ENCODE measurements at places on chromosomes 4 and X.

DNA sequence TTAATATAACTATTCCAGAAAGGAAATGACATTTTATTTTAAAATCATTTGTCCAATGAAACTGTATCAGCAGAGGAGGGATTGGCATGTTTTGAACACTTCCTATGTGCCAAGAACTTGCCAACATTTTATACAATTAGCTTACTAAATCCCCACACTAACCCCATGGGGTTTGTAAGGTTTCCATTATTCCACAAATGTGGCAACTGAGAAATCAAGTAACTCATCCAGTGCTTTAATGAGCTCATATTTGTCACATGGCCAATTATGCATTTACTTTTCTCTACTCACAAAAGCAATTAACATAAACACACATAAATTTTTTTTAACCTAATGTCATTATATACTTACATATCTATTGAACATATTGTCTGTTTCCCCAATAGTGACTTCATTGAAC lies 37.3 kb downstream of the MANBA start:
- no peak for DNase-seq

GRCh38 chrX:103475381-103475780 lies 43.9 kb downstream of the RAB40A start:
- no peak for DNase-seq

- DNase-seq, result no peak
Observed at GRCh38 chr4:98289375-98289774, 28.2 kb downstream of the RAP1GDS1 start.

DNA sequence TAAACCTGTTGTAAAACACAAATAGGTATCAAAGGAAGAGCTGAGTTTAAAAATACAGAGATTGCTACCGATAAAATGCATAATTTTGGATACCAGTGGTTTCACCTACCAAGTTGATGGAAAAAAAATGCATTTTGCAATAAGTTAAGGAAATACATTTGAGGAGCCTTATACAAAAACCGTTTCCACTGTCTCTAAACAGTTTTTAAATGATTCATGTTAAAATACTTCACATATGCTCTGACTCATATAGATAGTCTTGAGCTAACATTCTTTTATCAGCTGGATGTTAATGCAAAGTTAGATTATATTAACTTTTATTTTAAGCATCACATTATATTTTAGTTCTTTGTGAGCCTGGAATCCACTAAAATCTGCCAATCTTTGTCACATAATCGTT lies 50.6 kb upstream of the ANKRD17 start:
- DNase-seq, result no peak

GRCh38 chr4:5710961-5711478 lies at the start of gene EVC:
Gene EVC, plus strand, starts transcription at chr4:5711201. Its CDS starts 180 bp downstream, at chr4:5711381.
- peak; percentile 12 for DNase-seq

- DNase-seq, result no peak
Observed at GRCh38 chrX:133639726-133640125, 224.4 kb upstream of the GPC4 start.

DNA sequence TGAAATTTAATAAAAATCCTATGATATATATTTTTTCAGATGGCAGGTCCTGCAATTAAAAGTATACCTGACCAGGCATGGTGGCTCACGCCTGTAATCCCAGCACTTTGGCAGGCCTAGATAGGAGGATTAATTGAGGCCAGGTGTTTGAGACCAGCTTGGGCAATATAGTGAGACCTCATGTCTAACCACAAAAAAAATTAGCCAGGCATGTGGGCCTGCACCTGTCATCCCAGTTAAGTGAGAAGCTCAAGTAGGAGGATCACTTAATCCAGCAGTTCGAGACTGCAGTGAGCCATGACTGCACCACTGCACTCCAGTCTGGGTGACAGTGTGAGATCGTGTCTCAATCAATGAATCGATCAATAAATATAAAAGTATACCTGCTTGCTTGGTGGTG lies 2.5 kb downstream of the OCIAD2 start:
- no peak for DNase-seq

- DNase-seq, result no peak
Observed at GRCh38 chr4:7348946-7349900, 85.5 kb downstream of the PSAPL1 start.

DNA sequence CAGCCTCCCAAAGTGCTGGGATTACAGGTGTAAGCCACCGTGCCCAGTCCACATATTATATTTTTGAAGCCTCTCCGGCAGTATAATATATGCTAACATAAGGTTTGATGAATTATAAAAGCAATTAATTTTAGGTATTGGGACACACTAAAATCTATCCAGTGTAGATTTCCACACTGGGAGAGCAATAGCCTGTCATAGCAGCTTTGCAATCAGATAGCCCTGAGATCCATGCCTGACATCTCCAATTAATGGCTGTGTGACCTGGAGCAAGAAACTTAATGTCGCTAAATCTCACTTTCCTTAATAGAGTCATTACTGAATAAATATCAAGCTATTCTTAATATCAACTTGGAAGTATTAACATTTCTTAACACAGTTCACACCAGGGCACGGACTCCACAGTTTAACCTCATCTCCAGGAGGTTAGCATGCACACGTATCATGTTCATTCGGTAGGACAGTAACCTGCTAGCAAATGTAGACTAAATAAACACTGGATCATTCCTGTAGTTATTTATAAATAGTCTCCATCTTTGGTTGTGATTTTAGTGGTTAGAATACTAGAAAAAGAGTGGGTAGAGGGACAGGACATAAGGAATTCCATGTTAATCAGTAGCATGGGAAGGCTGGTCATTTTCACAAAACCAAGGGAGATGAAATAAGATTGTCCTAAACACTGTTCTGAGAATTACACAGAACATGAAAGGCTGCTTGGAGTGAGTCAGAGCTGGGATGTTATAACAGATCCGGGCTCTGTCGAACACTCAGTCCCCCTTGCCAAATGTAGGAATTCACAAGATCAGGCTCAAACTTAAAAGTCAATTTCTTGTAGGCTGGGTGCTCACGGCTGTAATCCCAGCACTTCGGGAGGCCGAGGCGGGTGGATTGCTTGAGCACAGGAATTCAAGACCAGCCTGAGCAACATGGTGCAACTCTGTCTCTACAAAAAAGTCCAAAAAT lies 254.7 kb downstream of the PALLD start:
- DNase-seq, result no peak

- DNase-seq, result no peak
Observed at GRCh38 chr4:33395731-33396485, 2675.7 kb downstream of the PCDH7 start.

- DNase-seq, result no peak
Observed at GRCh38 chr4:140096921-140097320, 57.1 kb downstream of the MAML3 start.

- DNase-seq, result no peak
Observed at GRCh38 chr4:7344636-7345155, 90.0 kb downstream of the PSAPL1 start.

DNA sequence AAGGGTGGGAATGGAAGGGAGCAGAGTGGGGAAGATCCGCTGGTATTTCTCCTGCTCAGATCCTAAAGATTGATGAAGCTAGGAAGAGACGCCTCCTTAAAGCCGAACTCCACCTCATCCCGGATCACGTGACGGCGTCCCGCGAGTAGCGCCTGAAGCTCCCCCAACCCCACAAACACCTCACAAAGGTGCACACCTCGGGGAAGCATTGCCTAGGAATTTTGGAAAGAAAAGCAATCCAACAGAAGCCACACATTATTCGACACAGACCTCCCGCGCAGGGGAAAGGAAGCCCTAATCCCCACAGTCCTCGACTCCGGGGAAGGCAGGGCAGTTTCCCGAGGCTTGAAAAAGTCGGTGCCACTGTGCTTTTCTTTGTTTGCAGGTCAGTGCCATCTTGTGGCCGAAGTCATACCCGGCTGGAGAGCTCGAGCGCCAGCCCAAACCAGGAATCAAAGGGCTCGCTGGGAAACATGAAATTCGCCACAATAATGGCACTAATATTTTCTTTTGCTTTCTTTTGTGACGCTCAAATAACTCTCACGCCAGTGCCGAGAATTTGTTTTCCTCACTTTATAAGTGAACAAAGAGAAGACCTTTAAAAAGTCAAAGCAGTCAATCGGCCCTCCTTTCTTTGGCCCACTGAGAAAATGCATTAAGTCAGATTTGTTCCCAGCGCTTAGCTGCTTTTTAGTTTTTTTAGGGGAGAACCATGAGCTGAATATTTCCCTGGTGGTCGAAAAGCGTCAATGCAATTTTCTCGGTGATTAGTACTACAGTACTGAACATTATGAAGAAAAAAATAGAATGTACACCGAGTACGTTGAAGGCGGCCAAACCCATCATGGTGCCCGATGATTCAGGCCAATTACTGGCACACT lies at the start of gene NPY1R:
NPY1R (minus strand) TSS at position 71 of the 881 bp plus-strand sequence. CDS start 6,042 bp downstream, outside the sequence.
- DNase-seq, result no peak

GRCh38 chrX:74133156-74133796 lies 170.7 kb upstream of the ZCCHC13 start:
- no peak for DNase-seq

- DNase-seq, result no peak
Observed at GRCh38 chr4:8401665-8402064, 38.9 kb downstream of the ACOX3 start.

DNA sequence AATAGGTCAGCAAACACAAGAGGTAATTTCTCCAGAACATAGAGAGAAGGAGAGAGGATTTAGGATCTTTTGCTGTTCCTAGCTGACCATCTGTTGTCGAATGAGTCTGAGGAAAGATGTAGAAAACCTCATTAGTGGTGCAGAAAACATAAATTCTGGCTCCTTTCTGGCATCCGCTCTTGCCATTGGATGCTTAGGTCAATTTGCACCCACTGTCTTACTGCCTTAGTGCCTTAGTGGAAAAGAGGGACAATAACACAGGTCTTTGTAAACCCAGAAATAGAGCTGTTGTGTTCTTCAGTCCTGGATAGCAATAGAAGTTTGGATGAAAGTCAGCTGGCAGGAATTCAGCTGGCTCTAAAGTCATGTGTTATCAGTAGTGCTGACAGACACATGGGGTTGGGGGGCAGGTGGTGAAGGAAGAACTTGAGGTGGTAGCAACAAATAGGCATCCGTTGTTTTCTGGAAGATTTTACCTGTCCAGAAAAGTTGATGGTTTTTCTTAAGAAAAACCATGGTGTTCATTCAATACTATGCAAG lies 78.2 kb downstream of the GLRA2 start:
- no peak for DNase-seq

DNA sequence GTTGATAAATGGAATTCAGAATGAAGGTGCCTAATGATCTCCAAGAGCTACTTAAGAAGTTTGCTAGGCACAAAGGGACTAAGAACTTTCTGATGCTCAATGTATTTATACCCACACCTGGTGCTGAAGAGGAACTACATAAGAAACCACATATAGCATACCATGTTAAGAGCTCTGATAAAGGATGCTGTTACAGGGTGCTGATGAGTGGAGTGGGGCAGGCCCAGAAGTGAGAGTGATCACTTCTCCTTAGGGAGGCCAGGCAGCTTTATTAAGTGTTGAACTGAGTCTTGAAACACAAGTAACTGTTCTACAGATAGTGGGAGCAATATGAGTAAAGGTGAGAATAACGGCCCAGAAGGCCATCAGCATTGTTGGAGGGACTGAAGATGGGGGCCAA lies 68.3 kb upstream of the CHRDL1 start:
- no peak for DNase-seq

DNA sequence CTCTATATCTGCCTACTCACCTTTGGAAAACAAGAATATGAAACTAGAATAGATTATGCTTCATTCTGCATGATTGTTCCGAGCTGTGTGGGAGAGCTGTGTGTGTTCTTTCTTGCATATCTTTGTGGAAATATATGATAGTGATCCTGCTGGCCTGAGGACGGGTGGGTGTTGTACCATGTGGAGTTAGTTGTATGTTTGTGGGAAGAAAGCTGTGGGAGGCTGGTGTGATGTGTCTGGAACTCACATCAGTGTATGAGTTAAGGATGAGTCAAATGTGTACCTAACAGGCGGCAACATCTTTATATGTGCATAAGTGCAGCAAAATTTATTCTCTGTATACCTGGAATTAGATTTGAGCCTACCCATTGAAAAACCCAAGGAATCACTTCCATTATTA lies 208.1 kb upstream of the ADGRL3 start:
- DNase-seq, result no peak

GRCh38 chrX:154693394-154693793 lies 40.0 kb upstream of the CTAG2 start:
- no peak for DNase-seq

- DNase-seq, result no peak
Observed at GRCh38 chrX:119071381-119071780, 1.4 kb upstream of the CT47C1 start.

DNA sequence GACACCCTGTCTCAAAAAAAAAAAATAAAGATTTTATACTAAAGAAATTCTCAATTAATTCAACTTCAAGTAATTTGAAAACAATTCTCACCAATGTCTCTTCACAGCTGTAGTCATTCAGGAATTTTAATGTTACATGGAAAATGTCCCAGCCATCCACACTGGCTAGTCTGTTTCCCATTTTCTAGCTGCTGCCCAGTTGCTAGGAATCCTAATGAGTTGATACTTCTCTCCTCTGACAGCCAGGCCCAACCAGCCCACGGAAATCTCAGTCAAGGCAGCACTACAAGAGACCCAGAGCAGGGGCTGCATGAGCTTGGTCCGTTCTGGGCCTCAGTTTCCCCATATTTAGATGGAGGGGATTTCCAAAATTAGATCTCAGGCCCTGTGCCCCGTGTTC lies 59.1 kb downstream of the CASP3 start:
- no peak for DNase-seq

DNA sequence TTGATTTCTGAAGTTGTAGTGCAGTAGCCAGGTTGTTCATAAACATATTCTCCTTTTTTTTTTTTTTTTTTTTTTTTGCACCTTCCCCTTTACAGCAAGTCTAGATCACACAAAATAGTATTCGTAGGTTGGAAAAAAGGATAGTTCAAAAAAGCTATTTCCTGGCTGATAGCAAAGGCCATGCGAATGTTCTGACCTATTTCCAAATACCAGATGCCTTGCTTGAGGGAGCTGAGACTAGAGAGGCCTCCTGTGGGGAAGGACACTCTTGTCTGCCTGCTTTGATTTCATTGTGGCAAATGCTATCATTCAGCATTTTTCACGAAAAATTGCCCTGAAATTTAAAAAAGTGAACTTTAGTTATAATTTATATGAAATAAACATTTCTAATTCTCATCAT lies 111.4 kb downstream of the MAD2L1 start:
- no peak for DNase-seq

DNA sequence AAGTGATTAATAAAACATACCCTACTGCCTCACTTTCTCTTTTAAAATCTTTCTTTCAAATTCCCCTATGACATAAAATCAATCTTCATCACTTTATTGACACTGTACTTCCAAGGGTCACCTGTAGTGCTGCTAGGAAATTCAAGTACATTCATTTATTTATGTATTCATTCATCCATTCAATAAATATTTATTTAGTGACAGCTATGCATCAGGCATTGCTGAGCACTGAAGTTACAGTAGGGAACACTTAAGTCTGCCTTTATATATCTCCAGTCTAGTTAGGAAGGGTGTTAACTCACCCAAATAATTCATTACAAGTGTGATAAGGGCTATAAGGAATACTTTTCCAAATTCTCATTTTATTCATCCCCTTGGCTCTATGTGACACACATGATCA lies 2.3 kb downstream of the SYTL5 start:
- DNase-seq, result no peak
